ENCODE measurements at places on chromosomes 12 and 14.
A peak's percentile ranks its signal among the peaks of the same experiment; 100 is the strongest.

DNA sequence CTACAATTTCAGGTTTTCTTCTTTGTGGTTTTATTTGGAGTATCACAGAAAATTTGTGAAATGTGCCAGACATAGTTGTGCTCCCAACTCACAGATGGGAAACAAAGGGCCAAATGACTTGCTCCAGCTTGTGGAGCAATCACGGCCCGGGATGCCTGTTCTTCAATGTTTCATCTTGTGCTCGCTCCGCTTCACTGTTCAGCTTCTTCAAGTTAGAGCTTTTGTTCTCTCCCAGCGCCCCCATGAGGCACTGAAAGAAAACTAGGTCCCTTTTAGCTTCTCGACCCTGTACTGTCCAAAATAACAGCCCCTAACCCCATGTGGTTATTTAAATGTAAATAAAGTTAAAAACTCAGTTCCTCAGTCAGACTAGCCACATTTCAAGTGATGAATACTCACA is 187.9 kb upstream of the STXBP6 start:
- DNase-seq = no peak

DNA sequence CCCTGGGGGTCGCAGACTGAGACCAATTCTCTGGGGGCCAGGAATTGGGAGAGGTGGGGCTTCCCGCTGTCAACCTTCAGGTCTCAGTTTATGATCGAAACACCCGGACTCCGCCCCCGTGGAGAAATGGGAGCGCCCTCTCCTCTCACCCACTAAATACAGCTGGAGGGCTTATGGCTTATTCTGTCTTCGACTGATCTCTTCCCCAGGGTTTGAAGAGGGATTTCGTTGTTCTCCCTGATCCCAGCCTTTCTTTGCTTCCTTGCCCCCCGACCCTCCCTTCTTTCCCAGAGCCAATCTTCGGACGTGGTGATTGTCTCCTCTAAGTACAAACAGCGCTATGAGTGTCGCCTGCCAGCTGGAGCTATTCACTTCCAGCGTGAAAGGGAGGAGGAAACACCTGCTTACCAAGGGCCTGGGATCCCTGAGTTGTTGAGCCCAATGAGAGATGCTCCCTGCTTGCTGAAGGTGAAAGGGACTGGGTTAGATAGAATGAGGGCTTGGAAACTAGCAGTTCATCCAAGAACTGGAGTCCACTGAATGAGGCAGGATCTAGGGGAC is 607 bp downstream of the OS9 start:
- no peak for DNase-seq

GRCh38 chr12:130137040-130138018 is 24.9 kb upstream of the FZD10 start:
- no peak for DNase-seq

- no peak for DNase-seq
Measured at GRCh38 chr12:45685680-45686079, 43.8 kb upstream of the ARID2 start.

DNA sequence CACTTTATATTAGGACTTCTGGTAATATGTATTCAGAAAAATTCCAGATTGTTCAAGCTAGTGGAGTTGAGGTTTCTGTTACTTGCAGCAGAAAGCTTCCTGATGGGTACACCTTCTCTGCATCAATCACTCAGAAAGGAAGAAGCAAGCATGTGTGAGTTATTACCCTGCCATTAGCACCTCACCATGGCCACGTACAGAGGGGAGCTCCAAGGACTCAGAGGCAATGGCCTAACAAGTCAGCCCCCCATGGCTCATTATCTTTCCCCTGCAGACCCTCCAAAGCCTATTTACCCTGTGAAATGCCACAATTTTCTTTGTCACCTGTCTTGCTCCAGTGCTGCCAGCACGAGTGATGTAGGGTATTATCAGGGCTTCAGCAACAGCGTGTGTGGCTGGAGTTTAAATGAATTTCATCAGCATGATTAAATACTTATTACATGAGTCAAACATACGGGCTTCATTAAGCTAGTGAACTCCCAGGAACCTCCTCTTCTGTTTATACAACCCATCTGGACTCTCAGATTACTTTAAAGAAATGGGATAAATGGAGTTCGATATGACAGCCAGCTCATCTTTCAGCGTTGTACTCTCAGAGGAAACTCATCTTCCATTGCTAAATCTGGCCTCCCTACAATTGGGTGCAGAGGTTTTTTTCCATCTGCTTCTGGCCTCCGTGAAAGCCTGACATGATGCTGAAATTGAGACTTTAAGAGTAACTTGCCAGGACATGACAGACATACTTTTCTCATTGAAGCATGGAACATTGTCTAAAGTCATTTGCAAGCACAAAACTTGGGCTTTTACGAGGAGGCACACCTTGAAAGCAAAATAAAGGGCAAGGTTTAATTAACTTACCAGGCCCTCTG is 135.9 kb downstream of the TMEM30B start:
- no peak for DNase-seq

- DNase-seq = no peak
Measured at GRCh38 chr14:61929651-61930050, 167.4 kb downstream of the SNAPC1 start.

GRCh38 chr12:26833743-26834490 is 923 bp upstream of the ITPR2 start:
- DNase-seq = peak; percentile 69

DNA sequence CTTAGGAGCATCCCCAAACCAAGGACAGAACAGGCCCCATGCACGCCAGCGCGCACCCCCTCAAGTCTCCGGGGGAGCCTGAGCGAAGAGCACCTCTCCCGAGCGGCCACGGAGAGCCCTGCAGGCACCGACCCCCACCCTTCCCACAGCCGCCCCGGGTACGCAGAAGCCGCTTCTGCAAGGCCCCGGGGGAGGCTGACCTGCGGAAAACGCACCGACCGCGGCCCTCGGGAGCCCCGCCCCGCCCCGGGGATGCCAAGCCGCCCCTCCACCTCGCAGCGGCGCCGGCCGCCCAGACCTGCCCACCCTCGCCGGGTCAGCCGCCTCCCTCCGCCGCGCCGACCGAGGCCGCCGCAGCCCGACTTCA is 385 bp downstream of the CAPRIN2 start:
- DNase-seq = no peak

DNA sequence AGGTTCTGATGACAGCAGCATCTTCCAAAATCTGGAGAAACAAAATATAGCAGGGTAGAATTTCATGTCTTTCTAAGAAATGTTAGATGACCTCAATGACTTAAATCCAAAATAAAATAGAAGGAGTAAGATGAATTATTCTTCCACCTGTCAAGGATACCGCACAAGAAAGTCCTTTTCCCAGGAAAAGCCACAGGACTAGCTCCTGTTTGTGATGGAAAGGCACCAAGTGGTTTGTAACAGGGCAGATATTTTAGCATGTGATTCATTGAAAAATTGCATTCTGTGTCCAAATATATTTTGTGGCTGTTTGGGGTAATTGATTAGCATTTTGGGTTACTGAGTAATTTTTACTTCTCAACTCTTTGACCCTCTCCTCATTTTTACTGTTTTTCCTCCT is 2.7 kb downstream of the CD163L1 start:
- DNase-seq = no peak

DNA sequence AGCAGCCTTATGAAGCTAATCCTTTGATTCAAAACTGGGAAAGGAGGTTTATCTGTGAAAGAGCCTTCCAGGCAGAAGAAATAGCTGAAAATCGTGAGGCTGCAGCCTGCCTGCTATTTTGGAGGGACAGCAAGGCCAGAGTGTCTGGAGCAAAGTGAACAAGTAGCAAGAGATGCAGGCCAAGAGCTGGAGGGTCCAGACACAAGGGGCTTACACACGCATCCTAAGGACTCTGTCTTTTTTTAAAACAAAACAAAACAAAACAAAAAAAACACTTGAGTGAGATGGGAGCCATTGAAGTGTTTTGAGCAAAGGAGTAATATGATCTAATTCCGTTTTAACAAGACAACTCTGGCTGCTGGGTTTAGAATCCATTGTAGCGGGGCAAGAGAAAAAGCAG is 76.4 kb upstream of the BCAT1 start:
- no peak for DNase-seq

- no peak for DNase-seq
Measured at GRCh38 chr12:19657118-19657731, 217.9 kb downstream of the AEBP2 start.

GRCh38 chr14:26702721-26703230 is 104.9 kb upstream of the NOVA1 start:
- DNase-seq = no peak

GRCh38 chr12:64696080-64696741 is 63.0 kb downstream of the GNS start:
- DNase-seq = no peak

Data from suppressor macrophage (primary cell).